Mucosa of descending colon (tissue), 3 donors: ENCODE measurements at places on chromosomes 13 and 19. TPM values are rescaled to one million over a fixed set of nuclear protein-coding genes. Genes with fewer than 3 reads are reported as not detected.
A peak's percentile ranks its signal among the peaks of the same experiment; 100 is the strongest.

GRCh38 chr13:94162289-94162688 lies 317.2 kb downstream of the DCT start:
- no peak for DNase-seq

DNA sequence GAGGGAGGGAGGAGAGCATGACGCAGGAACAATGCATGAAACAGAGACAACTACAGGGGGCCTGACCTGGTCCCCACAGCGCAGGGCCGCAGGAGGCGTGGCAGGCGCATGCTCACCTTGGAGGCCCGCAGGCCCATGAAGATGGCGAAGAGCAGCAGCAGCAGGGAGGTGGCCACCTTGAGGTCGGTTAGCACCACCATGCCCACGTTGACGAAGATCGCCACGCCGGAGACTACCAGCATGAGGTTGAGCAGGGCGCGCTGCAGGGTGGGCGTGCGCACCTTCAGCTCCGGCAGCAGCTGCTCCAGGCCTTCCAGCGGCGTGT lies 17.0 kb downstream of the EMP3 start:
- DNase-seq, result no peak

GRCh38 chr13:30774214-30774730 lies 38.9 kb downstream of the ALOX5AP start:
- DNase-seq, result no peak

DNA sequence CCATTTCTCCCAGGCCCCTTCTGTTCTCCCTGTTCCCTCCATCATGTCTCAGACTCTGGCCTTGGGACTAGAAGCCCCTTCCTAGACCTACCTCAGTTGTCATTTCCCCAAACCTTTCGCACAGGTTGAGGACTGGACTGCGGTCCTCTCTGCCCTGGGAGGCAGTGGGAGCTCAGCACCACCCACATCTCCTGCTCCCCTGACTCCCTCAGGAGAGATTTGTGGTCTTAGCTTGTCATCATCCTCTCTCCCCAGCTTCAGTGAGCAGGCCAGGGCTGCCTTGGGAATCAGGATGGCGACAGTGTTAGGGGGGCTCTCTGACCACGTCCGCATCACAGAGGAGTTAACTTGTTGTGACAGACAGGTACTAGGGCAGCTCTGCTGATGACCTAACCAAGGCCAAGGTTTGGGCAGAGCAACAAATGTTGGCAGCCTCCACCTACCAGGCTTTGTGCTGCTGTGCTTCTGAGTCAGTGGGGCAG lies 25.6 kb upstream of the RNF17 start:
- no peak for DNase-seq

- DNase-seq, result no peak
Measured at GRCh38 chr13:30510811-30511371, 45.2 kb upstream of the HMGB1 start.

GRCh38 chr13:33624740-33625139 lies 193.2 kb upstream of the RFC3 start:
- DNase-seq, result no peak

DNA sequence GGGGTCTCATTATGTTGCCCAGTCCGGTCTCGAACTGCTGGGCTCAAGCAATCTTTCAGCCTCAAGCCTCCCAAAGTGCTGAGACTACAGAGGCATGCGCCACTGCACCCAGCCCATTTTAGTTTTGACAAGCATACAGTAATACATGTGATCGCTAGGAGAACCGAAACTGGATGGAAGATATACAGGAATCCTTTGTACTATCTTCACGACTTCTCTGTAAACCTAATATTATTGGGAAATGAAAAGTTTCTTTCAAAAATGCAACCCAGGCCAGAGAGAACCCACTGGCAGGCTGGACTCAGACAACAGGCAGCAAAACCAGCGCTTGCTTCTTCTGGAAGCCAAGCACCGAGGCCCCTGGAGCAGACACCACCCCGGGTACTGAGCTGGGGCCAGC lies 9.4 kb downstream of the C19orf12 start:
- DNase-seq, result no peak

- peak; percentile 87 for DNase-seq
Measured at GRCh38 chr19:49361438-49362047, 673 bp downstream of the TEAD2 start.

DNA sequence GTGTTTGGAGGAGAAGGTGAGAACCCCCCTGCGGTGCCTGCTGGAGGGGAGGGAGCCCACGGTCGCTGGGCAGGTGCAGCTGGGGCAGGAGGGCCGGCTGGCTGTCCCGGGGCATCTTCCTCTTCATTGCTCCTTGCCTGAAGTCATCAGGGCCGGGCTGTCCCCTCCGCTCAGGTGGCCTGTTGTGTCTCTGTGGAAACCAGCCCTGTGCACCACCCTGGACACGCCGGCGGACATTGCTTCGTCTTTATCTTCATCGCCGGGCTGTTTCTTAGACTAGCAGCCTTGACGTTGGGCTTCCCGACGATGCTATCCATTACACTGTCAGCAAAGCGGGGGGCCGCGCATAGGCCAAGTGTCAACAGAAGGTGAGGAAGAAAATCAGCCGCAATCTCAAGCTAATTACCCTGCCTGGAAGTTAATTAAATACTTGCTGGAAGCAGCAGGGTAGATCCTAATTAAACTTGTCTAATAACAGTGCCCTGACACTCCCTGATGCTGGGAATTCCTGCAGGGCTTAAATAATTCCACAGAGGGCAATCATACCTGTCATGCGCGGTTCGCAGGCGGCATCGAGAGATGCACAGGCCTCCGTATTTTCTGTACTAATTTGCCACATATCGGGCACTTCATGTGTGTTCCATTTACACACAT lies 111.4 kb upstream of the SOX1 start:
- no peak for DNase-seq

DNA sequence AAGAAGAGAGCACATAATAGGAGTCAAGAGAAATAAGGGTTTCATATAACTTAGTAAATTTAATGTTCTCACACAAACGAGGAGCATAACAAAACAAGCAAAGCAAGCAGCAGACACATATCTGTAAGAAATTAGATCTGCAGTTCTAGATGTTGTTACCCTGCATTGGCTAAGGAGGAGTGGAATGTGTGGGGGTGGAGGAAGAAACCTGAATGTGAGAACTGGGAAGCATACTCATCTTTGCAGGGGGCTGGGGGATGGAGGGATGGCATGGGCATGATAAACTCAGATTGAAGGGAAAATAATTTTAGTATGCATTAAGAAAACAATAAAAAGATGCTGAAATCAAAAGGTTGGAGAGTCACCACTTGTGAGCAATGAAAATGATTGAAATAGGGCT lies 255.0 kb downstream of the LIG4 start:
- no peak for DNase-seq

DNA sequence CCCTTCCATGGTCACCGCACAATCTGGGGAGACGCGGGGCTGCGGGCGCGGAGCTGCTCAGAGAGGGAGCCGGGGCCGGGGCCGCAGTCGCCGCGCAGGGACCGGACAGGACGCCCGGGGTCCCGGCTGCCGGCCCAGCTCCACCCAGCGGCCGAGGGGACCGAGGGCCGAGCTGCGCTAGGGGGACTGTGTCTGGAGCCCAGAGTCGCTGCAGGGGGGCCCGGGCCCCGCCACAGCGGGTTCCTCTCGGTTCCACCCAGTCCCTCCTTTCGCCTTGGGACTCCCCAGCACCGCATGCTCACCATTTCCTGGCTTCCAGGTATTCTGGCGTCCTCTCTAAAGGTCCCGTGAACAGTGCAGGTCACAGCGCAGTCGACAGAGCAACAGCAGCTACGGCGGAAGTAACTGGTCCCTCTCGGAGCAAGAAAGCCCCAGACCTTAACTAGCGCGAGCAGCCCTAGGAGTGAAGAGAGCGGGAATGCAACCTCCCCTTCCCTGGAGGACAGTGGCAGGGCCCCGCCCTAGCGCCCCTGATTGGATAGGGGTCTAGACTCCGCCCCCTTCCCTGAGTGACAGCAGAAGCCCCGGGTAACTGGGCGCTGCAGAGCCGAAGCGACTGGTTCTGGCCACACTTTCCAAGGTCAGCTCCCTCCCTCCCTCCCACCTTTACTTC lies at the start of gene ZNF878:
TSS of gene ZNF878 (minus strand) at position 465 of the 673 bp plus-strand sequence. CDS start at position 305, 160 bp downstream.
- DNase-seq, result peak; percentile 92

DNA sequence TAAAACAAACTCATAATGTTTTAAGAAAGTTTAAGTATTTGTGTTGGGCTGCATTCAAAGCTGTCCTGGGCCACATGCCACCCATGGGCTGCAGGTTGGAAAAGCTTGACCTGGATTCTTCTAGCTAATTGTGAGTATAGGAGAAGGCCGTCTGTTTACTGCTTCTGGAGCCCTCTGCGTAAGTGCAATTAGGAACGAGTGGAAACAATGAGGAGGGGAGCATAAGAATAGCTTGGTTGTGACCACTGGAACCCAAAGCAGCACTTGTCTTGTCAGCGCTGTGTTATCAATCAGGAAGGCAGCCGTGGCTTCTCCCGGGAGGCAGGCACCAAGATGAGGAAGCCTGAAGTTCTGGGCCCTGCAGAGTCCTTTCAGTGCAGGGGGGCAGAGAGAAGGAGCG lies 110.4 kb upstream of the MBNL2 start:
- DNase-seq, result no peak

DNA sequence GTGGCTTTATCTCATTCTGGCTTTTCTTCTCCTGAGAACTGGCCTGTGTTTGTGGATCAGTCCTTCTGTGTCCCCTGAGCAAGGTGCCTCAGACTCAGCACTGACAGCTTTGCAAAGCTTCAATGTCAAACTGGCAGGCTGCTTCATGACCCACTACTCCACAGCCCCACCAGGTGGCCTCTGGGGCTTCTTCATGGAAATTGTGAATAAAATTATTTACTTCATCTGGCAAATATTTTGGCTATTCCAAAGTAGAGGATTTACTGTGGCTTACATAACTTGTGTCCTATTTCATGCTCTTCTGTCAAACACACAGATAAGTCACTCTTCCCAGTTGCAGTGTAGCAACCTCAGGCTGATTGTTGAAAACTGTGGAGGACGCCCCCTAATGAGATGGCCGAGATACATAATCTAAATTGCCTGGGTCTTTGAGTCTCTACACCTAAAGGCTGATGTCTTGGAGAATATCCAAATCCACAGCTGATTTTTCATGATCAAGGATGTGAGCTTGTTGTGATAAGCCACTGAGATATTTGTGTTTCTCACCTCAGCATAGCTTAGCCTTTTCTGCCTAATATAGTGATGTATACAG lies 721.9 kb upstream of the SLC10A2 start:
- DNase-seq, result no peak

- no peak for DNase-seq
Measured at GRCh38 chr19:16429066-16429758, 42.6 kb downstream of the EPS15L1 start.

- DNase-seq, result no peak
Measured at GRCh38 chr19:19452243-19453124, 47.0 kb downstream of the GATAD2A start.

GRCh38 chr13:46104868-46105267 lies at the start of gene CPB2:
Gene CPB2 (minus strand): TSS chr13:46105033. CDS start chr13:46105009, 24 bp downstream.
- no peak for DNase-seq

GRCh38 chr19:48415395-48415794 lies 21.9 kb downstream of the GRIN2D start:
- DNase-seq, result peak; percentile 91

DNA sequence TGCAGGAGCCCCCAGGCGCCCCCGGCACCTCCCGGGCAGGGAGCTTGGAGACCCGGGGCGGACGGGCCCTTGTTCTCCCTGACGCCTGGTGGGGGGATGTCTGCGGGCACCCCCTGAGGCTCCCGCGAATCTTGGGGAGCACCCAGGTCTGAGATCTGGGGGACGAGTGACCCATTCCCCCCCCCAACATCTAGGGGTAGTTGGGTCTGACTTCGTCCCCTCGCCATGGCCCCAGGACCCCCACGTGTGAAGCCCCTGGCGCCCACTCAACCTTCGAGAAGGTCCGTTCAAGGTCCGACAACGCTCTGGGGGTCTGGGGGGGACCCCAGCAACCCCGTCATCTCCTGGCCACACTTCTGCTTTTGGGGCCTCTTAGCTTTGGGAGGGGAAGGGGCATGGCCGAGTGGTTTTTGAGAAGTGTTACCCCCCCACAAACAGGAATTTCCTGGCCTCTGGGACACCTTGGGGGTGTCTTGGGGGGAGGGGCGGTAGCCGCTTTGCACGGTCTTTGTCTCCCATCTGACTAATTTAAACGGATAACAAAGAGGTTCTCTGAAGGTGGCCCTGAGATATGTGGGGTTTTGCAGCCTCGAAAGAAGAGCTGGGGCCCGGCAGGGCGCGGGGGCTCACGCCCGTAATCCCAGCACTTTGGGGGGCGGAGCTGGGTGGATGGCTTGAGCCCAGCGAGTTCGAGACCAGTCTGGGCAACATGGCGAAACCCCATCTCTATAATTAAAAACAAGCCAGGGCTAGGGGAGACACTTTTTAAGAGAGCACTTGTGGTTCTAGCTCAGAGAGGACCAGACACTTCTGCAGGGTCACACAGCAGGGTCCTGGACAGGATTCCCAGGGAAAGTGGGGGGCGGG lies 608 bp downstream of the CNN2 start:
- DNase-seq, result peak; percentile 65

DNA sequence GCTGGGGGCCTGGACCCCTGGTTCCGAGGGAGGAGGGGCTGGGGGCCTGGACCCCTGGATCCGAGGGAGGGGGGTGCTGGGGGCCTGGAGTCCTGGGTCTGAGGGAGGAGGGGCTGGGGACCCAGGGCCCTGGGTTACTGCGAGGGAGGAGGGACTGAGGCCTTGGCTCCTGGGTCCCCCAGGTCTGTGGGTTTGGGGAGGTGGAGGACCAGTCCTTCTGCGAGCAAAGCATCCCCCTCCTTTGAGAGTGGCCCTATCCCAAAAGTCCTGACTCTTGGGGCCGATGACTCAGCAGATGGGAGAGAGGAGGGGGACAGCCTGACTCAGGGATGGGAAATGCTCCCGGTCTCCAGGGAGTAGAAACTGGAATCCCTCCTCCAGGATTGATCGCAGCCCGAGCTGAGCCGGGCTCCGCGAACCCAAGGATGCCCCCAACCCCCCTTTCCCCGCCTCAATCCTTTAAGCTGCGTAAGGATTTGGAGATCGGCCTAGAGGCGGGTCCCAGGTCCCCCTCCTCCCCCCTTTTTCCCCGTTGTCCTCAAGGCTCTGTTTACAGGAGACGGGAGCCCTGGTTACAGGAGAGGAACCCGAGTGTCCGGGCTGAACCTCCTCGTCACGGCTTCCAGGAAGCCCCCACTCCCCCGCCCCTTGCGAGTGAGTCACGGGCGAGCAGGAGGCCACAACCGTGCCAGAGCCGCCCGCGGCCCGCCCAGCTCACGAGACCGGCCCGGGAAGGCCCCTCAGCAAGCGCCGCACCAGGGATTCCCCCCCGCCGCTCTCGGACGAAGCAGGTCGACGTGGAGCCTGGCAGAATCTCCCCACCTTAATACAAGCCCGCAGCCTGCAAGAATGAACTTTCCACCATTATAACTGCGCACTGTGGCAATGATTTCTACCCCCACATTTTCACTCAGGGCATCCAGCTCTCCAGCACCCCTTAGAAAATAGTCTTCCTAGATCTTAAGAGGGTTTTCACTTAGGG lies 3.0 kb upstream of the ZFP36 start:
- DNase-seq, result peak; percentile 96

- no peak for DNase-seq
Measured at GRCh38 chr13:106295971-106296370, 239.5 kb downstream of the EFNB2 start.

- DNase-seq, result peak; percentile 91
Measured at GRCh38 chr19:10762656-10763055, 44.8 kb downstream of the DNM2 start.

The TNNT1 gene
- total RNA-seq, result 0.63 TPM

The ZNF414 gene
- 22.3 TPM for total RNA-seq

The ZSCAN1 gene
- not detected for total RNA-seq

The ELSPBP1 gene
- total RNA-seq, result not detected

The NDUFA13 gene
- 348 TPM for total RNA-seq
